NCI-H1436 (cell line): ENCODE measurements at places on chromosomes 7 and 10.

DNA sequence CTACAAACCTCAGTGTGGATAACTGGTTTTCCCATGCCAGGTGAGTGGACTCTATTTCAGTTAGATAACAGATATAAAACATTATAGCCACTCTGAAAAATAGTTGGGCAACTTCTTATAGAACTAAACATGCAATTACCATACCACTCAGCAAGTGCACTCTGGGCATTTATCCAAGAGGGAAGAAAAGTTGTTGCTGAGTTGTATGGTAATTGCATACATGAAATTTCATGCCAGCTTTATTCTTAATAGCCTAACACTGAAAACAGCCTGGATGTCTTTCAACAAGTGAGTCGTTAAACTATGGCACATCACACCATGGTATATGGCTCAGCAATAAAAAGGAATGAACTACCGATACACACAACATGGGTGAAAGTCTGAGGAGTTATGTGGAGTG is 10.6 kb upstream of the UPP1 start:
- DNase-seq: no peak

DNA sequence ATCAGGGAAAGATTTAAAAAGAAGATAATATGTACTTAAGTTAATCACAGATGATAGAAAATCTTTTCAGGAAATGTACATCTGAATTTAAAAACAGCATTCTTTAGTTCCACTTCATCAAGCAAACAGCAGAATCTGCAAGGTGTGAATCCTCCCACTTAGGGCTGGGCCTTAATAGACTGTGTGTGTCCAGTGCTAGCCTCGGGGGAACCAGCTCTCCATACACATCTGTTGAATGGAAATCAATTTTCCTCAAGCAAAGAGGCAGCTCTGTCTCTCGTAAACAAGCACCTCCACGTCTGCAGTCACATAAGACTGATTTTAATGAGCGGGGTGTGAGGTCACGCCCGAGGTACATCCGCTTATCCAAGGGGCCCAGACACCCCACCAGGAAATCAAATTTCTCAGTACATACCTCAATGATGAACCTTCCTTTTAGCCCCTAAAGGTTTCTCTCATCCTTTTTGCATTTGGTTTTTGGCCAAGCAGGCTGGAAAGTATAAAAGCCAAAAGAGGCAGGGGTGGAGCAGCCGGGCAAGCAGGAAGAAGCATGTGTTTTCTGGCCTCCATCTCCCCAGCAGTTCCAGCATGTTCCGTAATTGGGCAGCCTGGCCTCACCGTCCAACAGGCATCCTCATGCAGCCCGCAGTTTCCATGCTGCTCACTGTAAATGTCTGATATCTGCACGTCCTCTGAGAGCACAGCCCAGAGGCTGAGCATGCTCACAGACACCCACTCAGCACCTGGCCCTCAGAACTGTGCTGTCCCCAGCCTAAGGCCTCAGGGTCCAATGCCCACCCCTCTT is 131.3 kb downstream of the GLI3 start:
- no peak for DNase-seq

- DNase-seq: no peak
Measured at GRCh38 chr10:28631896-28632583, 45.3 kb upstream of the BAMBI start.

DNA sequence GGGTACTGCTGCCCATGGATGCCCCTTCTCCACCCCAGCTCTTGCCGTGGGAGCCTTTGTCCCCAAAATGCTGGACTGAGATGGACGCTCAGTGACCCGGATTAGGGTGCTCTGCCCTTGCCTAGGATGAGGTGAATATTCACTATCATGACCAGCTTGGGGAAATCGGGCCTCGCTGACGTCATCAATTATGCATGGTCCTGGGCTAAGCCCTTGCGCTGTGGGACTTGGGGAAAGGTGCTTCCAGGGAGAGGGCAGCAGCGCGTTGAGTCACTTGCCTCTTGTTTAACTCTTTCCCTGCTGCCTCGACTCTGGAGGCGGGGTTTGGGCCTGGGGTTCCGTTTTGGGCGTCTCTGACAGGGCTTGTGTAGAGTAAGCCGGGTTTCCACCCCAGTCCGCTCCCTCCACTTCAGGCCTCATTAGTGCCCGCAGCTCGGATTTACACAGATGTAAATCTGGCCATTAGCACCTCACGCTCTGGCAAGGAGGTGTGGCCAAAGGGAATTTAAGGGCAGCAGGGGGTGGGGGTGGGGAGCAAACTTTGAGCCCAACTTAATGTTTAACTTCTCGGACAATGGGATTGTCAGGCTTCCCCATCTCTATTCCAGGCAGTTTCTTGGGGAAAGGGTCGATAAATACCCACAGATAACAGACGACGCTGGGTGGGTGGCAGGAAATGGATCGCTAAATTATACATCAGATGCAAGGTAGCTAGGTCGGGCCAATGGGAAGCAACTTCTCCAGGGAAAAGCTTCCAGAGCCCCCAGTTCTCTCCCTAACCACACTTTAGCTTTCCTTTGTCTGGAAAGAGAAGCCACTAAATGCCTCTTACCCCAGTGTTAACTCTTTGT is 51.3 kb upstream of the TCF7L2 start:
- DNase-seq: no peak

DNA sequence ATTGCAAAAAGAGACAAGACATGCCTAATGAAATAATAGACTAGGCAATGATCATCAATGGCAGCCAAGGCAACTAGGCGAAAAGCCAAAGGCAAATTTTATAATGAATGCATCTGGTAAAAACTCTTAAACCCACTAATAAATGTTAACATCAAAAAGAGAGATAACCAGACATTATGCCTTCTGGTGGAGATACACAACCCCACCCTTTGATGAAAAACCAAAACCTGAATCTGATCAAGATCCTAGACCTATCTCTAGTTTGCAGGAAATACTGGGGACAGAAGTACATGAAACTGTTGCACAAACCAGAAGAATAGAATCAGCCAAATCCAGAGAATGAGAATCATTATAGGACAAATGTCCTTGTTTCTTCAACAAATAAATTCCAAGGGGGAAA is 22.0 kb upstream of the GSAP start:
- DNase-seq: no peak
